ENCODE measurements at places on chromosomes 12 and 14.

DNA sequence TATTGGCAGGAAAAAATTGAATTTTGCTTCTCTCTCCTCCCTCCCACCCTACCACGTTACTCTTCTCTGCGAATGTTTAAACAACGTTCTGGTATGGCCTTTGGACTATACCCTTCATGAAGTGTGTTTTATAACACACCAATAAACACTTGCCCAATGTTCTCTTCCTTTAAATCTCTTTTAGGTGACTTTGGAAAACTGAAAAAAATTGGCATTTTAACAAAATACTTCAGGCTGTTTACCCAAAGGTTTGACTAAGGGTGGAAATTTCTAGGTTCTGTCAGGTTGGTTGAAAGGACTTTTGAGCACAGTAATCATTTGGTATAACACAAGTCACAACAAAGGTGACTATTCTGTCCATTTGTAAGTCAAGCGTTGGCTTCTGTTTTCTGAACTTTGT lies 446.8 kb downstream of the AEBP2 start:
- no peak for DNase-seq

- DNase-seq: no peak
Observed at GRCh38 chr12:4858386-4858785, 51.3 kb upstream of the KCNA1 start.

DNA sequence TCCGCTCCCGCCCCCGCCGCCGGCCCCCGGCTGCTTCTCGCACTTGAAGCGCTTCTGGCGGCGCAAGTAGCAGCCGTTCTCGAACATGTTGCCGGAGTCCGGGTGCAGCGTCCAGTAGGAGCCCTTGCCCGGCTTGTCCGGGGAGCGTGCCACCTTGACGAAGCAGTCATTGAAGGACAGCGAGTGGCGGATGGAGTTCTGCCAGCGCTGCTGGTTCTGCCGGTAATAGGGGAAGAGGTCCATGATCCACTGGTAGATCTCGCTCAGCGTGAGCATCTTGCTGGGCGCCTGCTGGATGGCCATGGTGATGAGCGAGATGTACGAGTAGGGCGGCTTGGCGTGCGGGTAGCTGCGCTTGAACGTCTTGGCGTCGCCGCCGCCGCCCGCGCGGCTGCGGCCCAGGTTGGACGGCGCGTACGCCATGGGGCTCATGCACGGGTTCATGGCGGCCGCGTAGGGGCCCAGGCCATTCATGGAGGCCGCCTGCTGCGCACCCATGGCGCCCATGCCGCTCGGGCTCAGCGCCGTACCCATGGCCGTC lies 3.0 kb downstream of the FOXA1 start:
- no peak for DNase-seq

- DNase-seq: no peak
Observed at GRCh38 chr12:114152890-114153289, 186.8 kb upstream of the RBM19 start.

DNA sequence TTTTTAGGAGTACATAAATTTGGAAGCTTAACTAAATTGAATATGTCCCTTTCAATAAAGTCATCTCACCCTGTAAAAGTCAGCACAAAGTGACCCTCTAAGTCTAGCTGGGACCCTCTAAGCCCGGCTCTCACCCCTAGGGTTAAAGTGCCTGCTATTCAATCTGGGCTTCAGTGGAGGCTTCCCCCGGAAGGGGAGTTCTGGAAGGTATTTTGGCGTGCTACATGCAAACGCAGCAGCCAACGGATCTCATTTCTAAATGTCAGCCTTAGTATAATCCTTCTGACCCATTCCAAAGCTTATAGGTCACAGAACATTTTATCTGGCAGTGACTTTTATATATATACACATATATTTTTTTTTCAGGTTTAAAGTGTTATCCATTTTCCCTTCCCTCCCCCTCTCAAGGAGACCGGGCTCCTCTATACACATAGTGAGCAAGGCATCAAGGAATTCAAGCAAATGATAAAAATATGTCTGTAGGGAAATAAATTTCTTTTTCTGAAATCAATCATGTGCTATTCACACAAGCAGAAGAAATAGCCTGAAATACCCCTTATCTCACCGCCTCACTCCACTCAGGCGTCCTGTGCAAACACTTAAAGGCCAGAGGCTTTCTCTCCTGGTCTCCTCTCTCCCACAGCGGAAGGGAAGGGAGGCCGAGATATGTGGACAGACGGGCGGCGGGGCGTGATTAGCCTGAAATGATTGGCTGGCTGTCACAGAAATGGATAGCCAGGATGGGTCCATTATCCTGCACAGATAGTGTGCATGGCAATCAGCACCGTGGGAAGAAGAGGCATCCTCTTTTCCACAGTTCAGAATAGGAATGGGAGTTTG lies 301.7 kb downstream of the GALC start:
- DNase-seq: no peak

- DNase-seq: no peak
Observed at GRCh38 chr14:49986343-49987014, 93.6 kb downstream of the ARF6 start.

- DNase-seq: no peak
Observed at GRCh38 chr12:74983917-74984316, 225.7 kb downstream of the KCNC2 start.

DNA sequence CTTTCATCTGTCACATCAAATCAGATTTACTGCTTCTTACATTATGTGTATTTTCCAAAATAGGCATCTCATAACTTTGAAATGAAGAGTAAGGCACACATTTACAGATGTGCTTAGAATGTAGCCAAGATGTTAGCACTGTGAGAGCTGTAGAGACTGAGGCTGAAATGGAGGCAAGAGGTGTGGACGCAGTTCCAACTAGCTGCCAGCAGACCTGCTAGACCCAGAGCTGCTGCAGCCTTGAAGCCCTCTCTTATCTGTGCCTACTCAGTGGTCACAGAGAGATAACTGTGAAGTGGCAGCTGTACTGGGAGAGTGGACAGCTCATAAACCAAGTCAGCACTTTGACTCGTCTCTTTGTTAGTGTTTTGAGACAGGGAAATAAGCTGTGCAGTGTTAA lies 470.9 kb downstream of the CCER1 start:
- no peak for DNase-seq

DNA sequence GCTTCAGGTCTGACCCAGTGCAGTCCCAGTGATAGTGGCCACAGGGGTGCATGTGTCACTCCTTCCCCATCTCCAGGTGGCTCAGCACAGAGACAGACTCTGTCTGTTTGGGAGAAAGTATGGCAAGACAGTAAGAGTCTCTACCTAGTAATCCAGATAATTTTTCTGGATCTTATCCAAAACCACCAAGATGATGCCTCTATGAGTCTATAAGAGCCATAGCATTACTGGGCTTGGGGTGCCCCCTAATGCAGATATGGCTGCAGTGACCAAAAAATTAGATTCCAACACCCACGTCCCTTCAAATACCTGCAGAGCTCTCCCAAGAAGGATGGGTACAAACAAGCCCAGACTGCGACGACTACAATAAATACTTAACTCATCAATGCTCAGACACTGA lies 123.8 kb downstream of the GRIP1 start:
- DNase-seq: no peak

- DNase-seq: no peak
Observed at GRCh38 chr14:83568141-83568540, 1961.8 kb upstream of the FLRT2 start.

DNA sequence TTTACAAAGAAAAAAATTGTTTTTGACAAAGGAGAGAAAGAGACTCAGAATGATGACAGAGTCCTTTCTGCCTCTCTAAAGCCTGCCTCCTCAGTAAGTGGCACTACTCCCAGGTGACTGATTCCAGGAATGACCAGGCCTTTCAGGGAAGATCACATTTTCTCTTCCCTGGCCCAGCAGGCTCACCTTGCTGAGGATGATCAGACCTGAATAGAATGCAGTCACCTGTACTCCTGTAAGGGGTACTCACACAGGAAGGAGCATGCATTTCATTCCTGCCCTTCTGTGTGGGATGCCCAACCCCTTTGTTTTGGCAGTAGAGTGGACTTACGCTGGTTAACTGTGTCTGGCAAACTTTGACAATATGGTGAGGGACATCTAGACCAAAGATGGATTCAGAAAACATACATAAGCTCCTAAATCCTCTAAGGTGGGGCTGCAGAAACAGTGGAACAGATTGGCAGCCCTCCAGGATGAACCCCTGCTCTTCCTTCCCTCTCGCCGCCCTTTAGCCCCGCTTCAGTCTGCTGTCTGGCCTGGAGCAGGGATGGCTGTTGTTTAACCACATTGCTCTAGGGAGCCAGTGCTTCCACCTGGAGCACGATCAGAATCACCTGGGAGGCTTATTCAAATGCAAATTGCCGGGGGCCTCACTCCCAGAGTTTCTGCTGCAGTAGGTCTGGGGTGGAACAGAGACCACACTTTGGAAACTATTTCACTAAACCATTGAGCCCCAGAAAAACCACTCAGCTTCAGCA lies 29.8 kb downstream of the ERG28 start:
- no peak for DNase-seq

GRCh38 chr12:66744956-66745383 lies 66.1 kb upstream of the GRIP1 start:
- no peak for DNase-seq

- no peak for DNase-seq
Observed at GRCh38 chr12:99063182-99063581, 418.1 kb downstream of the APAF1 start.

GRCh38 chr12:43267818-43268217 lies 284.2 kb downstream of the ADAMTS20 start:
- no peak for DNase-seq

Measured in activated T-helper 1 cell treated with anti-CD3 and anti-CD28 coated beads, Interleukin-12 subunit alpha, Interleukin-12 subunit beta, Interleukin-2, Interleukin-4 antibody, amounts not matched to agents 30 ng/mL and 10 ng/mL and 1 ng/mL, durations not matched to agents 14 hours and 24 hours and 36 hours (primary cell).